Hepatocyte (in vitro differentiated cells): ENCODE measurements at places on chromosomes 5 and 9.

- DNase-seq, result peak; percentile 54
Measured at GRCh38 chr5:158463938-158464337, 605.0 kb upstream of the CLINT1 start.

DNA sequence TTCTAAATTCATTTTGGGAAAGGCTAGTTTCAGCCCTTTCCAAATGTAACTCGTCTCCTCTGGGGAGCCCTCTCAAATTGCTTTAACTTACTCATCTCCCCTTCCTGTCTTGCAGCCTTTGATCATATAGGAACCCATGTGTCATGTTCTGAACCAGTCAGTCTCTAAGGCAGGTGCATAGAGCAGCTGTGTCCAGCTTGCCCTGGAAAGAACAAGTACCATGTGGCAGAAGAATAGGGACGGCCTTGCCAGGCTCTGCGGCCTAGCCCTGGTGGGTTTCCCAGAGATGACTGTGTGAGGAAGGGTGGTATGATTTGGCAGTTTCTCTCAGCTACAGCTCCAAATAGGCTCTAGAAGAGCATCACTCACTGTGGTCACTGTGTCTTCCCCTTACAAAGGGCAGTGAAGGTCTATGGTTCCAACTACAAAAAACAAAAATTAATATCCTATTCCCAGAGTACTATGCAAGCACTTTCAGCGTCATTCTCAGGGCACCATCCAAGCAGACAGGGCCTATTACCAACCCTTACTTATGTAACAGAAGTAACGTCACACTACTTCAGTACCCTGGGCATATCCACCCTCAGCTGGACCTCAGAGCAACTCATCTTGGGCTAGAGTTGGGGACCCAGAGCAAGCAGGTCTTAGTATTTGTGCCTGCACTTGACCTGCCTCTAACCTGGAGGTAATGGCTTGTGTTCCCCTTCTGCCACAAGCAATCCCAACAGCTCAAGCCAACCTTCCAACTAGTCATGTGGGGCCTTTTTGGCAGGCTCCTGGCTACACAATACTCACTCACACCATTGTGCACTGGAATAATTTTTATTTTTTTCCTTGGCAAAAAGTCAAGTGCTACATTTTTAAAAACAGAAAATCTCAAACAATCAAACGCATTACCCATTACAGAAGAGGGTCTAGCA lies 37.2 kb upstream of the UBAP2 start:
- DNase-seq, result no peak

DNA sequence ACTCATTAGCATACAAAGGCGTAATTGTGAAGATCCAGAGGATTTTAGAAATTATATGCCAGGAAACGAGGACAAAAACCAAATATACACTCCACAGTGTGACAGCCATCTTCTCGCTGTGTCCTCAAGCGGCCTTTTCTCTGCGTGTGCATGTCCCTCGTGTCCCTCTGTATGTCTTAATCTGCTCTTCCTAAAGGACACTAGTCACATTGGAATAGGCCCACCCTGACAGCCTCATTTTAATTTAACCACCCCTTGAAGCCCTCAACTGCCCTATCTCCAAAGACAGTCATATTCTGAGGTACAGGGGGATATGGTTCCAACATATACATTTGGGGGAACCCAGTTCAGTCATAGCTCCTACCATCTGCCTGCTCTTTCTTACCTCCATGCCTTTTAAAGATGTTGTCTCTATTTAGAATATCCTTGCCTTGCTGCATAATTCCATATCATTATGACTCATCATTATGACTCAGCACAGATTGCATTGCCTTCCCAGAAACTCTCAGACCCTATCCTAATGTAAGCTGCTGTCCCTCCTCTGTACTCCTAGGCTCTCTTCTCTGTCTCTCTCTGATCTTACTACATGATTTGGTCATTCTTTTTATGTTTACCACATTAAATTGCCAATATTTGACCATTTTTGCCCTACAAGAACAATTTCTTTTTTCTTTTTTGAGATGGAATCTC lies 210.9 kb downstream of the AOPEP start:
- DNase-seq, result peak; percentile 48

GRCh38 chr5:55393501-55394175 lies 85.8 kb downstream of the MTREX start:
- DNase-seq, result no peak

DNA sequence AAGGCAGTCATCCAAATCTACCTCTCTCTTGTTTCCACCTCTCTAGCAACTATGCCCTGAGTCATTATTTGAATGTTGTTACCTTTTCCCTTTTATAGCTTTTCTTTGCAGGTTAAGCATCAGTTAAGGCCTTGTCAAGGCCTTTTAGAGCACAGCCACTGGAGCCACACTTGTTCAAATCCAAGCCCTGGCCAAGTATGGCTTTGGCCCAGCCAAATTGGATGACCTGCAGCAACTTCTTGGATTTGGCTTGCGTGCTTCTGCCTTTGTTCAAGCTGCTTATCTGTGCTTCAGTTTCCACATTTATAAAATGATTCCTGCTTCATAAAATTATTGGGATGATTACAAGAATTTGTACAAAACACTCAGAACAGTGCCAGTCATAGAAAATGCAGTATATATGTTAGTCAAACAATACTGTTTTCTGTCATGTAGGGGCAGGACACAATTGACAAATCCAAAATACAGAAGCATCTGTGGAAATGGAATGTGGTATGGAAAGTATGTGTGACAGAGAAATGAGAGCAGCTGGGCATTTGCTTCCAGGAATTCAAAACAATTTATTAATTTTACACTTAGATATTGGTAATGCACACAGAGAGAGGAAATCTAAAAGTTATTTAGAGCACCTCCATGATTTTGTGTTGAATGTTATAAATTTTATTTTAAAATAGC lies 17.9 kb upstream of the RLN1 start:
- no peak for DNase-seq

DNA sequence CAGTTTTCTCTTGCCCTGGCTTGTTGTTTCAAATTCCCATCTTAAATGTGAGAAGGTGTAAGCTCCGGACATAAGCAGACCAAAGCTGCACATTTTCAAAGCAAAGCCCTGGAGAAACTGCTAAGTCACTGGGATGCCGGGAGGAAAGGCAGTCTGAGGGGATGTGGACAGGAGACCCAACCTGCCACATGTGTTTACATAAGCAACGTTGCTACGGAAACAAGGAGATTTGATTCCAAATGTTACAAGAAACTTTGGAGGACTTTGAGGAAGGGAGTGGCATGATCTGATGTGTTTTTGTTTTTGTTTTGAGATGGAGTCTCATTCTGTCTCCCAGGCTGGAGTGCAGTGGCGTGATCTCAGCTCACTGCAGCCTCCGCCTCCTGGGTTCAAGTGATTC lies 25.7 kb upstream of the INSYN2B start:
- no peak for DNase-seq

GRCh38 chr9:136078024-136078423 lies 17.1 kb downstream of the NACC2 start:
- DNase-seq, result no peak

DNA sequence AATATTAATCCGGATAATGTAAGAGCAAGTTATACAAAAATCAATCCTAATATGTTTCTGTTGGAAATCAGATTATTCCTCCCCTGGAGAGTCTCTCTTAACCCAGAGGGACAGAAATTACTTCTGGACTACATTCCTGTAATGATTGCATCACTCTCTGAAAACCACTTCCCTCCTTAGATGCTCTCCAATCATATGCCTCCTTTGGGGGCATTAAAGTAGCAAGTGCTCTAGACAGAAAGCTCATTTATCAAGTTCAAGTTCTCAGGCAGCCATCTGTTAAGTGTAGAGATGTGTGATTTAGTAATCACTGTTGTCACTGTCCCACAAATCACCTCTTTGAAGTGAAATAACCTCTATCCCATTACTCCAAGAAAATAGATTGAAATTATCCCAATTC lies 247.1 kb downstream of the SLCO4C1 start:
- no peak for DNase-seq

GRCh38 chr5:58224661-58225060 lies 235.2 kb downstream of the PLK2 start:
- DNase-seq, result no peak

DNA sequence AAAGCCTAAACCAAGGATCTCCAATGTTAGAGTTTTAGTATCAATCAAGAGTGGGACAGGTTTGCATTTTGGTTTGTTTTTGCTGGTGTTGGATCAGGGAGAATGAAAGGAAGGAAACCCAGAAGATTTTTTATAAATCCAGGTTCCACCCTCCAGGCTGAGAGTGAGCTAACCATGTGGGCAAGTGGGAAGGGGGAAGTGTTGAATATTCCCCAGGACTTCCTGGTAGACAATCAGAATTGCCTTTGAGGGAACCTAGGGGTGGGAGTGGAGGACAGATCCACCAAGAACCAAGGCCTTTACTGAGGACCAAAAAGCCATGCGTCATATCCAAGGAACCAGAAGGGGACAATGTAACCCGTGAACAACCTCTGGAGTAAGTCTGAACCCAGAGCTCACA lies 33.5 kb upstream of the PIK3R1 start:
- DNase-seq, result no peak

DNA sequence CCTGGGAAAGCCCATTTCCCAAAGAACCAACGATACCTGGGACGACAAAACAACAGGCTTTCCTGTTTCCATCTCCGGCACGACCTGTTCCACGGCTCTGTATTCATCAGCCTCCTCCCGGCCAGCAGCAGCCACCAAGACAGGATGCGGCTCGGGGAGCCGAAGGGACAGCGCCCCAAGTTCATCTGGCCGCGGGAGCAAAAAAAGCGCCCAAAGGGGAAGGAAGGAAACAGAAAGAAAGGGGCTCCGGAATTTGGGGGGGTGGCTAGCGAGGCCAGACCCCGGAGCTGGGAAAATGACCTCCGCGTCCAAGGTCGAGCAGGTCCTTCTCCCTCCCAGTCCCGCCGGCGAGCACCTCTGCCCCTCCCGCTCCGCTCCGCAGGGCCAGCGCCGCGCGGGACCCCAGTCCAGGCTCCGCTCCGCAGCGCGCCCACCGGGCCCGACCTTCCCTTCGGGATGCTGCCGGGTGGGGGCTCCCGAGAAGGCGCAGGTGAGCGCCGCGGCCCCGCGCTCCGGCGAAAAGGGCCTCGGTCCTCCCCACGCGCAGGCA lies 608 bp downstream of the ELOVL7 start:
- DNase-seq, result peak; percentile 31

DNA sequence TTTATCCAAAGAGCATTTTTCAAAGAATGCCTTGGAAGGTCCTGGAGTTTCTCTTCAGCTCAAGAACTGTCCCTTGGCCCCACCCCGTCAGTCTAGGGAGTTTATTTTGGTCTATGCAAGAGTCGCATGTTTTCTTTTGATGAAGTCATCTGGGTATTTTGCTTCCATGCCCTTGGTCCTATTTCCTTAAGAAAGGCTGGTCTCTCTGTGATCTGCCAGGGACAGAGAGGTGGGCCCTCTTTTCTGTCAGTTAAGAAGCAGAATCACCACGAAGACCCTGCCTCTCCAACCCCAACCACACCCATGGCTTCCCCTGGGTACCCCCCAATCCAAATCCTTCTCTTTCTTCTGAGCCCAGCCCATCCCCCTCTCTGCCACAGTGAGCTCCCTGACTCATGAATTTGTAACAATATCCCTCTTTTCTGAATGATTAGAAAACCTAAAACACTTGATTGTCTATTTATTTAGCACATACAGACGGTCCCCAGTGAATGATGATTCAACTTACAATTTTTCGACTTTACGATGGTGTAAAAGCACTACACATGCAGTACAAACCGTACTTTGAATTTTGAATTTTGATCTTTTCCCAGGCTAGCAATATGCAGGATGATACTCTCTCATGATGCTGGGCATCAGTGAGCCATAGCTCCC lies 163.5 kb upstream of the ADRA1B start:
- no peak for DNase-seq

DNA sequence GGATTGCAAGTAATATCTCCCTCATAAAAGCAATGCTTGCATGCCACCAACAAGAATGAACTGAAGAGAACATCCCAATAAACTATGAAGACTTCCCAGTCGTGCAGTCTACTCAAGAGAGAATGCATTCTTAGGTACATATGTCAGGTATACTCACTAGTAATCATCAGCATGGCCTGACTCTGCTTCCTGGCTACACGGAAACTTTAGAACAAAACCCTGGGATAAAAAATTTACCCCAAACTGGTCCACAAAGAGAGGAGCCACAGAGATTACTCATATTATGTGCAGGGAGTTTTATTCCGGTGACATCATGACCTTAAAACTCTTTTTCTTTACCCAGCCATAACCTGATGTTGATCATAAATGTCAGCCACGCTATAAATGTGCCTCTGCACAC lies 57.5 kb upstream of the PAPPA start:
- no peak for DNase-seq

GRCh38 chr5:83993803-83994202 lies 273.1 kb upstream of the HAPLN1 start:
- no peak for DNase-seq

GRCh38 chr9:109242741-109243140 lies 75.7 kb upstream of the FRRS1L start:
- DNase-seq, result no peak

- DNase-seq, result no peak
Measured at GRCh38 chr9:8349376-8349775, 549.8 kb upstream of the DMAC1 start.
